Activated naive CD8-positive, alpha-beta T cell treated with anti-CD3 and anti-CD28 coated beads for 36 hours (primary cell): ENCODE measurements at places on chromosomes 2 and 18.
A peak's percentile ranks its signal among the peaks of the same experiment; 100 is the strongest.

- no peak for DNase-seq
Measured at GRCh38 chr2:163405298-163405697, 330.5 kb downstream of the FIGN start.

GRCh38 chr2:39743269-39743776 is 35.7 kb downstream of the THUMPD2 start:
- no peak for DNase-seq

GRCh38 chr2:61732787-61733186 is 121.1 kb downstream of the FAM161A start:
- DNase-seq, result no peak

DNA sequence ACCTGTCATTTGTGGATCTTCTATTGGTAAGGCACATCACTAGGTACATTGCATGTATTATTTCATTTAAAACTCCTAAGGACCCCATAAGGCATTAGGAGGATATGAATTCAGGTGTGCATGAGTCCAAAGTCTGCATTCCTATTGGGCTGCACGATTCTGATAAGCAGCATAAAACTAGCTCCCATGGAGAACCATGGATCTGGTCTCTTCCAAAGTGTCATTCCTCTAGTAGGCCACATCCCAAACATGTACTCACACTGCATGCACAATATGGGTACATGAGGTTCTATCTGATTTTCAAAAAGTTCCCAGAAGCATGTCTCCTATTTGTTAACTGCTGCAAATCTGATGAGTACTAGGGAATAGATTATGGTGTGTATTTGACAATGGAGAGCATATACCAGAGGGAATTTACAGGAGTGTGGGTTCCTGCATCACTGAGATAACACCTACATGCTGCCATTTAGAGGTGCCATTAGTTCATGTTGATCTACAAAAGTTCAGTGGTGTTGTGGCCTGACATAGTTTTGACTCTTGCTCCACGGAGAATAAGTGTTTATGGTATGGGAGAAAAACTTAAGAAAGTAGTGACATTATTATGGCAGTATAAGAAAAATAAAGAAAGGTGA is 11.3 kb downstream of the CYTIP start:
- no peak for DNase-seq

GRCh38 chr2:26924731-26925099 is 45.7 kb upstream of the MAPRE3 start:
- DNase-seq, result no peak

- DNase-seq, result peak; percentile 40
Measured at GRCh38 chr2:42095923-42096408, 48.1 kb downstream of the PKDCC start.

DNA sequence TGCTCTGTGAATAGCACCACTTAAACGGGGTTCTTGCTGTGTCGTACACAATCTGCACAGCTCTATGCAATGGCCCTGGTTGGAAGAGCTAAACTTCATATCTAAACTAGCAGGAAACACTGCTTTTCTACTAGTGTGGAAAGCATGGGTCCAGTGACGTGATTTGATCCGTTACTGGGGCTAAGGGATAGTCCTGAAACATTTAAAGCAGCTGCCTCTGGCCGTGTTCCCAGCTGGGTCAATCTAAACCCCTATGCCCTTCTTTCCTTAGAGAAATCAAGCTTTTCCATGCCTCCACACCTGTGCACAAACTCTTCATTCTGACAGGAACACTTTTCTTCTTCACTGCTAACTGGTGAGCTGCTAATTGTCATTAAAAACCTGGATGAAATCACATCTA is 5.4 kb upstream of the IGFBP5 start:
- no peak for DNase-seq

DNA sequence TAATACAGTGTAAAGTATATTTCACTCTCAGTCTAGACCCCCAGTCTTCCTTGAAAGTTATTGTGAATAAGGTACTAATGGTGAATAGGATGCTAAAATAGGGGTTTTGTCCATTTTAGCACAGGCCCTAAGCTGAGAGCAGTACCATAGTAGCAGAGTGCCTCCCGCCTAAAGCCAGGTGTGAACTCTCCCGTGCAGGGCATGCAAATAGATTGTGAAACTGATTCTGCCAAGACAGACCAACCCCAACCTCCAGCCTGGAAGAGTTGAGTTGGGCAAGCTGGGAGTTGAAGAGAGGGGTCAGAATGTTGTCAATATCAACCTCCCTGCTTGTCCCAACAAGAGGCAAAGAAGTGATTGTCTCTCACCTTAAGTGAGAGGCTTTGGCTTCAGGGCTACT is 97.4 kb upstream of the CYRIA start:
- no peak for DNase-seq

DNA sequence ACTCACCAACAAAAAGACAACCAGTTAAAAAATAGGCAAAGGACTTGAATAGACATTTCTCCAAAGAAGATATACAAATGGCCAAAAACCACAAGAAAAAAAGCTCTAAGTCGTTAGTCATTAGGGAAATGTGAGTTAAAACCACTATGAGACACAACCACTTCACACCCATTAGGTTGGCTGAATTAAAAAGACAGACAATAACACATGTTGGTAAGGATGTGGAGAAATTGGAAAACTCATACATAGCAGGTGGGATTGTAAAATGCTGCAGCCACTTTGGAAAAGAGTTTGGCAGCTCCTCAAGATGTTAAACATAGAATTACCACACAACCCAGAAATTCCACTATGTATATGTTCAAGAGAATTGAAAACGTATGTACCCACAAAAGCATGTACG is 117.6 kb upstream of the SPATS2L start:
- no peak for DNase-seq

- DNase-seq, result no peak
Measured at GRCh38 chr2:123540291-123540690, 484.8 kb upstream of the CNTNAP5 start.

DNA sequence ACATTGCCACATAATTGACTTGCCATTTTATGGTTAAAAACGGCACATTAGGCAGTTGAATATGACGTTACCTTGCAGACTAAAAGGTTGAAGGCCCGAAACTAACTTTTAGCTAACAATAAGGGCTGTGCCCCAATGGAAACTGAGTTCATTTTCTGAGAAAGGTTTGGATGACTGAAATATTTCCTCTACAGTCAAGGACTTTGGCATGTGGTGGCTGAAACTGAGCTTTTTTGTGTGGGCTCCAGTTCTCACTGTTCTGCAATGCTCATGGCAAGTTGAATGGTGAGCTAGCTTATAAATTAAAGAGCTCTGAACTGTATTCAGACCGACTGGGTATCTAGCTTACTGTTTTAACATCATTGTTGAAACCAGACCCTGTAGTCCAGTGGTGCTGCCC is 23.8 kb upstream of the TXNDC2 start:
- DNase-seq, result peak; percentile 13

DNA sequence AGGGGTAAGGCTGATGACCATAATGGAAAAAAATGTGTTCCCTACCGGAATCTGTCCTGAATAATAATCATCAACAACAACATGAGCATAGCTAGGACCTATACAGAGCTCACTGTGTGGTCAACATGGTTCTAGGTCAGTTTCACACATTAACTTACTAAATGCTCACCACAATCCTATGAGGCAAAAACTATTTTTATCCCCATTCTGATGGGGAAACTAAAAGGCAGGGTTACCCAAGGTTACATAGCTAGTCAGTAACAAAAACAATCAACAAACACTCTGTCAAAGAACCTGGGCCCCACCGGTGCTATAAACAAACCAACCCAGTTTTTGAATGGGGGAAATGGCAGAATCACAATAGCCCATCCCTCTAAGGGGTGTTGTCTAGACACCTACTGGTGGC is 40.1 kb downstream of the AOX1 start:
- no peak for DNase-seq

DNA sequence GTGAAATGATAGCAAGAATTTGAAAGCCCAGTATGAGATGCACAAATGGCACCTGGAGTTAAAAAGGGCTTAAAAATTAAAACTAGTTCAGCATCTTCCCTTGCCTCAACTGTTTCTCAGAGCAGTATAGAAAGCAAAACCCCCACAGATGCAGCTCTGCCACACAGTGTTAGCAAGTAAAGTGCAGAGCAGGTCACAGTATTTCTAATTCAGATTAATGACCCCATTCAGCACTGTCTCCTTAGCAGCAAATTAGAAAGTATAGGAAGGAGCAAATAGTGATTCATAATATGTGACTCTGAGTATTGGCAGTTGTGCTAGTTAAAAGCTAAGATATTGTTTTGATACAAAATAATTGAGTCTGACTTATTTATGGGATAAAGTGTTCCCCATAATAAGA is 73.8 kb upstream of the CCDC85A start:
- no peak for DNase-seq

DNA sequence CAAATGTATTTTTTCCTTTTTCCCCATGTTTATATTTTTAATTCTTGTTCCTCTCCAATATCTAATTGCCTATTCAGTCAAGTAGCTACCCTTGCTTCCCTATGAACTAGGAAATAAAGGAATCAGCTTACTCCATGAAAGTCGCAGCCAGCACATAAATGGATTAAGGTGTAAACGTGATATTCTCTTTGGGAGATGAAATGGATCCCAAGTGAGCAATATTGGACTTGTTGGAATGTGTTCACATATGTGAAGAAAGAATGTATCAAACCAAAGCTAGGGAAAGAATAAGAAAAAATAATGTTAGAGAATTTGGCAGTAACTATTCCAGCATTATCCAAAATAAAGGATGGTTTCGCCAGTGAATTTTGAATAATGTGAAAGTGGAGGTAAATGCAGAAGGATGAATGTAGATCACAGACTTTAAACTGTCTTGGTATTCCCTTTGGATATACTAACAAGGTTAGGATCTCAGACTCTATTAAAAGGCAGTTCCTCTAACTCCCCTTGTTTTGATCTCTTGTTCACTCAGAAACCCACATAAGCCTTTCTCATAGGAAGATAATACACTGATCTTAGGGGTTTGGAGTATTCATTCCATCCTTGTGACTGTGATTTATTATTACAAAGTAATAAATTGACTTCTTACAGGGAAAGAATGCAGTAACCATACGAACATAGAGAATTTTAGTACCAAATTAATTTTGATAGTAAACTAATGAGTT is 208.1 kb downstream of the BABAM2 start:
- DNase-seq, result no peak

GRCh38 chr2:199336546-199336945 is 121.2 kb downstream of the SATB2 start:
- no peak for DNase-seq

DNA sequence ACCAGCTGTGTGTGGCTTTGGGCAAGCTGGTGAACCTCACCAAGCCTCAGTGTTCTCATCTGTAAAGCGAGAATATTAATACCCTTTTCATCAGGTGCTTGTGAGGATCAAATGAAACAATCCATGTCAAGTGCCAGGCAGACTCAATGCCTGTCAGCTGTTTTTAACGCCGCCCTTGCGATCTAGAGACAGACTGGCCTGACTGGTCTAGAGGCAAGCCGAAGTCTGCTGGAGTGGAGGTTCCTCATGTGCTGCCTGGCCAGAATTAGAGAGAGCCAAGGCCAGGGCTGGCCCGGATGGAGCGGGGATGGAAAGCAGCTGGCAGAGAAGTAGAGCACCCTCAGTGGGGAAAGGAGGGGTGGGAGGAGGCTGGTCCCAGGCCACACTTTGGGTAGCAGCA is 74.5 kb upstream of the B3GNT7 start:
- DNase-seq, result no peak

DNA sequence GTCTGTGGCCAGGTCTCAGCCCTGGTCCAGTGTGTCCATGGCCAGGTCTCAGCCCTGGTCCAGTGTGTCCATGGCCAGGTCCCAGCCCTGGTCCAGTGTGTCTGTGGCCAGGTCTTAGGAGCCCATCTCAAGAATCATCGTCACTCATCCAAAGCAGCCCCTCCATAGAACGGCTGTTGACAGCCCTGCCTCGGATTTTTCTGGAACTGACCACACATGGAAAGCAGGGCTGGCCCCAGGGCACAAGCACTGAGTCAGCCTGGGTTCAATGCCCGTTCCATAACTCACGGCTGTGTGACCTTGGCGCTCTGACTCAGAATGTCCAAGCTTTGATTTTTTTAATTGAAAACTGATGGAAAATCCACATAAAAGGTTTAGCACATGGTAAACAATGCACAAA is 59.9 kb upstream of the SNTG2 start:
- DNase-seq, result no peak

DNA sequence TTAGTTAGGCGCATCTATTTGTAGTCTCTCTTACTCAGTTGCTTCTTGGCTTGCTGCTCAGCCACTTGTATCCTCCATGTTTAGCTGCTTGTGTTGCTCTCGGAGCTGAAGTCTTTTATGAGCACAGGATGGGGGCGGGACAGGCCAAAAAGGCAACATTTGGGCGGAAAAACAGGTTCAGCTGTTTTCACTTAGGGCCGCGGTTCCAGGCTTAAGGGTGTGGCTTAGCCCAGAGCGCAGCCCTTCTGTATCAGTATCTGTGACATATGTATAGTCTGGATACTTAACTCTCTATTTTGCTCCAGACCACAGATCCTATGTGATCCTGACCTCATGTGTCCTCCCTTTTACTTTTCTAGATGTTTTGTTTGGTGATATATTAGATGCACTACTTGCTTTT is 763.5 kb downstream of the SUCLG1 start:
- DNase-seq, result no peak

GRCh38 chr2:37797081-37797480 is 125.6 kb upstream of the CDC42EP3 start:
- DNase-seq, result no peak

GRCh38 chr2:239292959-239293774 is 107.7 kb downstream of the HDAC4 start:
- DNase-seq, result no peak

DNA sequence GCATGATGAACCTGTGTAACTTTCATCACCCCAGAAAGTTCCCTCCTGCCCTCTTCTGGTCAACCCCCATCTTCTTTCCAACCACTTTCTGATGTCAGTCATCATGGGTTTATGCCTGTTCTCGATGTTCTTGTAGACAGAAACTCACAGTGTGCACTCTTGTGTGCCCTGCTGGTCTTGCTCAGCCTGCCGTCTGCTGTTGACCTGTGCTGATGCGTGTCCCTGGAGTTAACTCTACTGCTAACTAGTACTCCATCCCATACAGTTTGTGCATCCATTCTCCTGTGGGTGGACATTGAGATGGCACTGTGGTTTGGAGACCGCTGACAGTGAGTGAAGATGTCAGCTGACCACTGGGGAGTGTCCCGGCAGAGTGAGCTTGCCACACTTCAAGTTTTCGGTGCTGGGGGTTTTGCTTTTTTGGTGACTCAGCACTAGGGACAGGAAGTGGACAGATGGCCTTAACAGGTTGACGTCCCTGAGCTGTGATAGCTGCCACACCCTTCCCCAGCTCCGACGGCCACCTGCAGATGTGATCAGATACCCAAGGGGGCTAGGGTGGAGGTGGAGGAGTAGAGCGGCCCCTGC is 14.8 kb downstream of the KLHL29 start:
- no peak for DNase-seq

GRCh38 chr2:227143895-227144294 is 20.1 kb downstream of the COL4A4 start:
- DNase-seq, result no peak

DNA sequence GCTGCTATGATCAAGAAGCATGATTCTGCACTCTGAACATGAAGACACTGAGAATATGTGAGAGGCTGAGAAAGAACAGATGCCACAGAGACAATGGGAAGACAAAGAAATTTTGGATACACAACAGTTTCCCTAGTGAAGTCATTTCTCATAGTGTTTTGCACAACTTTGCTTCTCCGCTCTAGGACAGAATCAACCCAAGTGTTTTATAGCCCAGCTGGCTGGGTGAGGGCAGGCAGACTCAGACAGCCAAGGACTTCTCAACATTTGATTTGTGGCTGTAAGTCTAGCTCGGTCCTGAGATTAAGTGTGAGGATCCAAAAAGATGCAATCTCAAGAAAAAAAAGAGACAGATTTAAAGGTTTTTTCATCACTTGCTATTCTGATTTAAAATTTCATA is 536.5 kb upstream of the CRIM1 start:
- DNase-seq, result no peak
